ENCODE measurements at places on chromosomes 2 and 18.
A peak's percentile ranks its signal among the peaks of the same experiment; 100 is the strongest.

DNA sequence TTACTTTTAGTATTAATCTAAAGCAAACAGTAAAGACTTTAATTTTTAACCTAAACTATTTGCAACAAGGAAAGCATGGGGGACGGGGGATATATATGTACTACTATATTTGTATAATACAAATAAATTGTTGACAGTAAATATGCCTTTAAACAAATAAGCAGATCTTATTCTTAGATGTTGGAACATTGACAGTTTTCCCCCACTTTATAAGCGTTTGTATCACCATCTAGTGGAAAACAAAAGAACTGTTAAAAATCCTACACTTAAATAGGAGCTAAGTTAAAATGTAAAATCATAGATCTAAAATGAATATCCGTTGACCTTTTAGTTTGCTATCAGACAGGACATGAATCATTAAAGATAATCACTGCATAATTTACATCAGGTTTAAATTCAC, 50.0 kb downstream of the RBBP8 start:
- DNase-seq, result no peak

DNA sequence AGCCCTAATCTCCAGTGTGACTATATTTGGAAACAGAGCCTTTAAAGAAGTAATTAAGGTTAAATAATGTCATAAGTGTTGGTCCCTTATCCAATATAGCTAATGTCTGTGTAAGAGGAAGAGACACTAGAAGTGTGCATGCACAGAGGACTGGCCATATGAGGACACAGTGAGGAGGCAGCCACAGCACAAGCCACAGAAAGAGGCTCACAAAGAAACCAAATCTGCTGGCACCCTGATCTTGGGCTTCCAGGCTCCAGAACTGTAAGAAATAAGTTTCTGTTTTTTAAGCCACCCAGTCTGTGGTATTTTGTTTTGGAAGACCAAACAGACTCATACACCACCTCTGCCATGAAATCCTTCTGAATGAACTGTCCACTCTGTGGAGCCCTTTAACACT, 186.4 kb upstream of the SLC39A10 start:
- DNase-seq, result no peak

DNA sequence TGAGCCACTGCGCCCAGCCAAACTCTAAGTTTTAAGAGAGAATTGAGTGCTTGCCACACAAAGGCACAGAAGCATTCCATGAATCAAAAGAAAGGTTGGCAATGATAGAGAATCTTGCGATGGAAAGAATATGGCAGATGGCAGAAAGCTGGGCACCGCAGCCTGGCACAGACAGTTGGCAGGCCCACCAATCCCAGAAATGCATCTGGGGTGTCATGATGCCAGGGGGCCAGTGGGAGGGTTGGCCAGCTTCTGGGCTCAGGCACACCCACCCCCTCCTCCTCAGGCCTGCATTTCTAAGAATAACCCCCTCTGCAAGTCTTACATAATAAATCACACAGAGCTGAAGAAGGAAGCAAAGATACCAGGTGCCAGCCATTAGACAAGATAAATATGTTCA, 19.6 kb downstream of the ZNF2 start:
- no peak for DNase-seq

DNA sequence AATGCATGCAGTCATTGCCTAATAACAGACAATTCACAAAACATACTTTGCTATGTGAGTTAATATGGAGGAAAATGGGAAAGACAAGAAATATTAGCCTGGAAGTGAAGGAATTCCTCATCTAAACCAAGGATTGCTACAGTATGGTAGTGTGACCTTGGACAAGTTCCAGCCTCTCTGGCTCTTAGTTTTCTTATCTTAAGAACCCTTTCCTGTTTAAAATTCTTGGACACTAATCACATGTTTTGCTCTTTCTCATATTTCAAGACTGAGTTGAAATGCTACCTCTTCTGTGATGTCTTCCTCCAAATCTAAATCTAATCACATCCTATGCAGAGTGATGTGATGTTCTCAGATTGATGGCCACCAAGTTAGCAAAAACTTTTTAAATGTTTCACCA, 20.8 kb upstream of the ADAM23 start:
- DNase-seq, result no peak

DNA sequence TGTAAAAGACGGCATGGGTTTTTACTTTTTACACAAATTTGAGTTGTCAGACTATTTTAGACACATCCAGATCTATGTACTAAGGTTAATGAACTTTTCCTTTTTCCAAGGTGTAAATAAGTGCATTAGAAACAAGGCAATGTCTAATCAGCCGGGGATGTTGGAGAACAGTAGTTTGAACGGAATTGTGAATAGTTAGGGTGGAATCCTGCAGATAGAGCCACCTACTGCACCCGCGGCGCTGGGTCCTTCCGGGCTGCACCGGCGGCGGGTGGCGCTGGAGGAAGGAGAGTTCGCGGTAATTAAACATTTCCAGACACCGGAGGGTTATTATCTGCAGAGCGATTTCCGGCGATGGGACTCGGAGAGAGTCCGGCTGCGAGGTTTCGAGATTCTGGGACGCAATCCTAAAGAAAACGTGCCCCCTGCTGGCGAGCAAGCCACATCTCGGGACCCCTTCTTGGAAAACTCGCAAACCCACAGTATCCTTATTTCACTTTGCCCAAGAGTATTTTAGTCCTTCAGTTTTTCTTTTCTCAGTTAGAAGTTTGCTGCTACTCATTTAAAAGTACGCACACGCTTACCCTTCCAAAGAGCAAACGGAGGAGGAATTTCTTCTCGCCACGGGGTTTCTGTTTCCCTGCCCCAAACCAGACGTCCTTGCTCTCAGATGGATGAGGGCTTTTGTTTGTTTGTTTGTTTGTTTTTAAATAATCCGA, 4.5 kb upstream of the OSR1 start:
- DNase-seq, result peak; percentile 73

DNA sequence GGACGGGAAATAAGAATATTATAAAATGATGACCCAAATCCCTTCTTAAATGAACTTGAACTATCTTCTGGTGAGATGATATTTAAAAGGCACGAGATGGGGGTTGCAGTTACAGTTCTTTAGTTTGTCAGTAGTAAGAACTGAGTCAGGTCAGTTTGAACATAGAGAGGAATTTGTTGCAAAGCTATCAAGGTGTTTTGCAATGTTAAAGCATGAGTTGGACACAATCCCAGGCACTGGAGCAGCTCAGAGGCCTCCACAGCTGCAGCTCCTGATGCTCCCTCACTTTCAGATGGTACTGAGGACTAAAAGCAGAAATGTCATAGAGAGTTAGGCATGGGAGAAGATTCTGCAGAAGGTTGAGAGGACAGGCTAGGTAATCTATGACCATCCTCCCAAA, 236.0 kb downstream of the BCL2 start:
- no peak for DNase-seq

DNA sequence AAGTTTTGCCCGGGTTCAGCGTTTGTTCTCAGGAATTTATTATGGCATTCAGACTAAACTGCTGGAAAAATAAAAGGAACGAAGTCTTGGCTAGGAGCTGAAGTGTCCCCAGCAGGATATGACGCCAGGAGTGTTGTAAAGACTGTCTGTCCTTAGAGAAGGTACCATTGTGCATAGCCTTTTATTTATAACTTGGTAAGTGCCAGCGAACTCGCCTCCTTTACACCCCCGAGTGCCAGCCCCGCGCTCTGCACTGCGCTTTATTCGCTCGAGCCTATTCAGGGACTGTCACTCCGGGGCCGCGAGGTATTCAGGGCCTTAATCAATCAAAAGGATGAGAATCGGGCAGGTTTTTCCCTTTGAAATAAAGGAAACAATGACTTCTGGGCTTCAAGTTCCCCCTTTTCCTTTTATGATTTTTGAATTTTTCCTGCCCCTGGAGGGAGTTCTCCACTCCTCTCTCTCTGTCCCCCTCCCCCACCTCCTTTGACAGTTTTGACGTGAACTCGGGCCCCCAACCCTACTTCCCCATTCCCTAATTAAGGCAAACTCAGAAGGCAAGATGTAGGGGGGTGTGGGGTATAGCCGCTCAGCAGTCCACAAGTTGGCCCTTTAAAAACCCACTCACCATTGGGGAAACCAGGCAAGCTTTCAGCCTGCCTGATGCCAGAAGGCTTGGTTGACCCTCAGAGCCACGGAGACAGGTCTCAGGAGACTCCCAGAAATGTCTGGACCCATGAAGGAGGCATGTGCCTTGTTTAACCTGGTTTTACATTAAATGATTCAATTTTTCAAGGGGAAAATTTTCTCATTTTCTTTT, 1.3 kb upstream of the PAX3 start:
- no peak for DNase-seq

DNA sequence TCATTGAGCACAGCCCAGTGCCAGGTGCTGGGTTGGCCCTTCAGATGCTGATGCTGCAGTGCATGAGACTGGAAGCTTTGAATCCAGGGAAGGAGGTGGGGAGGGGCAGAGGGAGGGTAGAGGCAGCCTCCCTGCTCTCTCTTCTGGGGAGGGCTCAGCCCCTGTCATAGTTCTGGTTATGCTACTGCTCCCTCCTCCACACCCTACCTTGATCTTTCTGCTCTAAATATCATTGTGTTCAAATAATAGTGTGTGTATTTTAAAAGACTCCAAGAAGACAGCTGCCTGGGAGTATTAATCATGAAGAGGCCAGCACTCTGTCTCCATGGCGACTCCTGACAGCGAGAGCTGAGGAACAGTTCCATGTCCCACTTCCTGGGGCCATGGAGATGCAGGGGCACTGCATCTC, 3.8 kb upstream of the EGR4 start:
- DNase-seq, result no peak

GRCh38 chr2:7379799-7380198, 462.6 kb downstream of the RNF144A start:
- DNase-seq, result no peak

DNA sequence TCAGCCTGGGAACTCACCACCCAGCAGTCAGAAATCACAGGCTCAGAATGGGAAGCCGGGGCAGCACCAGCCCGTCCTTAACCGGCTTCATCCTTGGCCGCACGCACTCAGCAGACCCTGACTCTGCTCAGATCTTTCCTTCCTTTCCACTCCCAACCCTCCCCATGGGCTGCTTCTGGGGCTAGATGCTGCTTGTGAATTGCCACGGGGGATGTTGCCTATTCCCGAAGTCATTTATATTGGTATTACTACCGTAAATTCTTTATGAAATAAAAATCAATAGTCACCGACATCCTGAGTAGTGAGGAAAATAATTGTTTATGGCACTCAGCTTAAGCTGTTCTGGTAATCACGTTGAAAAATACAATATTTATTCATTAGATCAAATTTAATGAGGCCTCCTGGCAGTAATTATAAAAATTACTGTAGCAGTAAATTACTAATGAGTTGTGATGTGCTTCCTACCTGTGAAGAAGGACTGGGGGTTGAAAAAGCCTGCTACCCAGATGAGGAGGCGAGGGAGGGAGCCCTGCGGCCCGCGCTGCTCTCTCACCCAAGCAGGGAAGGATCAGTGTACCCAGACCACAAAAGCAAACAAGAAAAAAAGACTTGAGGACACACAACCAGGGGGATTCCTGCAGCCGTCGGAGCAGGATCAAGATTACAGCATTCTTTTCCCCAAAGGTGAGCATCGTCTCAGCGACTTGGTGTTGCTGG, 31.5 kb downstream of the CDCA7 start:
- DNase-seq, result no peak

GRCh38 chr2:4356109-4356508, 652.7 kb downstream of the DCDC2C start:
- no peak for DNase-seq

- peak; percentile 24 for DNase-seq
Measured at GRCh38 chr2:74514368-74515270, at the start of gene TLX2. TSS of gene TLX2 (plus strand) at chr2:74514450. CDS start at chr2:74514807, 357 bp downstream.

- no peak for DNase-seq
Measured at GRCh38 chr2:238285653-238286082, 2.7 kb downstream of the PER2 start.

- no peak for DNase-seq
Measured at GRCh38 chr2:196980473-196980872, 54.0 kb upstream of the PGAP1 start.

- DNase-seq, result no peak
Measured at GRCh38 chr2:215537611-215538010, 101.7 kb upstream of the FN1 start.

- no peak for DNase-seq
Measured at GRCh38 chr2:46431481-46432235, 47.7 kb upstream of the TMEM247 start.

DNA sequence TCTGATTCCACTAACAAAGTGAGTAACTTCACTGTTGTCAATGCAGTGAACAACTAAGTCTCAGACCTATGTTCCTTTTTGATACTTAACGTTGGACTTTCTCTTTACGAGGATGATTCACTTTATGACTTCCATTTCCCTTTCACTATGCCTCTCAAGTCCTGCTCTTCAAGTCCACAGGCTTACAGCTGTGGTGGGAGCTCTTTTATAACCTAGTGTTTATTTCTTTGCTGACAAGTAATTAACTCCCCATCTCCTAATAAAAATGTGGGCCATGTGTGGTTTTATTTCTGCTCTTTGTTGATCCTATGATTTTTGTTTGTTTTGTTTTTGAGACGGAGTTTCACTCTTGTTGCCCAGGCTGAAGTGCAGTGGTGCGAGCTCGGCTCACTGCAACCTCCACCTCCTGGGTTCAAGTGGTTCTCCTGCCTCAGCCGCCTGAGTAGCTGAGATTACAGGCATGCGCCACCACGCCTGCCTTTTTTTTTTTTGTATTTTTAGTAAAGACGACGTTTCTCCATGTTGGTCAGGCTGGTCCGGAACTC, 142.1 kb downstream of the USP34 start:
- DNase-seq, result no peak

DNA sequence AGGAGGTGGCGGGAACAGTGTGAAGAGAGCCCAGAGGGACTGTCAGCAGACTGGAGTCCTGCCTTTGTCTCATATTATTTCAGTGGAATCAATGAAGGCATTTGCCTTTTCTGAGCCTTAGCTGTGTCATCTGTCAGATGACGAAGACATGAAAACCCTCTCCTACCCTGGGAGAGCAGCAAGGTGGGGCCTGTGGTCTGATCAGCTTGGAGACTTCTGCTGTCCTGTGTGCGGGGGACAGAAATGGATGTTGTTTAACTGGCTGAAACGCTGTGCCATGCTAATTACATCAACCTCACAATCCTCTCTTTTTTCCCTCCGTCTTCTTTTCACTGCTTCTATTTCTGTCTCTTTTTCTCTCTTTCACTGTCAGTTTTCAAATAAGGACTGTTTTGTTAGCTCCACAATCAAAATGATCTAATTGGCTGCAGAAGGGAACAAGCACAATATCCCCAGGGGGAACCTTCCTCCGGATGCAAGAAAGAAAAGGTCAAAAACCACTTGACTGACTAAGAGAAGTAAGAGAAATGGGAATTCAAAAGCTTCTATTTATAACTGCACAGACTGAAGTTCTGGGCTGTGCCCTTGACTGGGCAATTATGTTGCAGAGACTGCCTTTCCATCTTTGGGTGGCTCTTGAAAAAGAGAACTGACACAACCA, 340.1 kb downstream of the CLIP4 start:
- no peak for DNase-seq

DNA sequence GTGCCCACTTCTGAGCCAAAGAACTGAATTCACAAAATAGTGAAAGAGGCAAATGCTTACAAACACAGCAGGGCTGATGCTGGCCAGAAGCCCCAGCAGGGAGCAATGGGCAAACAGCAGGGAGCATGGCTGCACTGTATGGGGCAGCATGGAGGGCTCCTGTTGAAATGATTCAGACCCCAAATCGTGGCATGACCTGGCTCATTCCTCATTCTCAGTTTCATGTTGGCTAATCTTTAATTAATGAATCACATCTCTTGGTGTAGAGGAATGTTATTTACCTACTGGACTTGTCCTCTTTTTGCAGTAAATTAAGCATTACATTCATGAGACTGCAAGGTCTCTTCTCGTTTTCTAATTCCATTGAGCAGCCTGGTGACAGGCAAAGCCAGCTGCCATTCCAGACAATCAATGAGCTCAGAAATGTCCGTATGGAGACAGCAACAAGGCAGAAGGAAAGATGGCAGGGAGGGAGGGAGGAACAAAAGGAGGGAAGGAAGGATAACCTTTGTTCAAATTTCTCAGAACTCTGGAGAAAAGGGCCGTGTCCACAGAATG, 84.9 kb upstream of the ST8SIA3 start:
- no peak for DNase-seq

Data from activated CD4-positive, alpha-beta T cell treated with anti-CD3 and anti-CD28 coated beads, Interleukin-2, amount 50 U/mL, for 48 hours (primary cell).